ENCODE measurements at places on chromosomes 3 and 15.

GRCh38 chr3:196600359-196600758 is 31.9 kb downstream of the FBXO45 start:
- no peak for DNase-seq

DNA sequence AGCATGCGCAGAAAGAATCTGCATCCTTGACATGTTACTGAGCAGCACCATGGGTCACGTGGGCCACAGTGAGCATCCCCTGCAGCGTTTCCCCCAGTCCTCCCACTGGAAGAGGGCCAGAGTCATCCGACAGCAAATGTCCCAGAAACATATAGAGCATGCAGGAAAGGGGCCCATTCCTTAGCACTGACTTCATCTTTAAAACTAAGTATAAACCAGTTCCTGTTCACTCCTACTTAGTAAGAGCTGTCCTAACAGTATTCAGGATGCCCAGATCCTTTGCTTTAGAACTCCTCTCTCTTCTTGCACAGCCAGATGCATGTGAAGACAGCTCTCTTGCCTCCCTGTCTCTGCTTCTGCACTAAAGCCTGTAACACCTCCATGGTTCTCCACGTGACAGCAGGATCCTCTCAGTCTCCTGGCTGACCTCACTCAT is 79.3 kb upstream of the OXTR start:
- DNase-seq: no peak

DNA sequence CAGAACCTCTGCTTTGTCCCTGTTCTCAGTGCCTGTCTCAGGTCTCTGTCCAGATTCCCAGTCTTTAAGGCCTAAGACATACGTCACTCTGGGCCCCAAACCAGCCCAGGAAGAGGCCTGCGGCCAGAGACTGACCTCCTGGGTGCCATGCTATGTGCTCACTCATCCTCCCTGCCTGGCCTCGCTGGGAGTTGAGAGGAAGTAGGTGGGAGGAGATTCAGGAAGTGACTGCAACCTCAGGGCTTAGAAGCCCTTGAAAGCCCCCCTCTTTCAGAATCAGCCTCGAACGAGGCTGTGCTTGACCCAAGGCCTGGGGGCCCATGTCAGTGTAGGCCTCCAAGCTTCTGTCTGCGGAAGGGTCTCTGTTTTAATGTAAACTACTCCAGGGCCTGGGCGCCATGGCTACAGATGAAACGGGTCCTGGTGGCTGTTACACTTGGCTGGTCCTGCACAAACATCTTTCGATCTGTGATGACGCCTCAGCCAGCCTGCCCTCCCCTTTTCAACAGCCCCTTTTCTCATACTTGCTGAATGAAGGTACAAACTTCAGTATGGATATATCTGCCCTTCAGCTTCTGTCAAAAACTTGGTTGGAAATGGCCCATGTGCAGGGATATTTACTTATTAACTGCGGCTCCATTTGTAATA is 11.7 kb downstream of the RASGRF1 start:
- DNase-seq: no peak

GRCh38 chr15:67508407-67508806 is 12.5 kb upstream of the C15orf61 start:
- no peak for DNase-seq

GRCh38 chr15:56964182-56964581 is 45.7 kb downstream of the TCF12 start:
- DNase-seq: no peak

- no peak for DNase-seq
Observed at GRCh38 chr15:49279521-49280456, 109.7 kb downstream of the GALK2 start.
